ENCODE measurements at places on chromosomes 11 and 22. TPM values are rescaled to one million over a fixed set of nuclear protein-coding genes. Genes with fewer than 3 reads are reported as not detected.

Gene RCOR2
- 2.7 TPM for total RNA-seq

Gene PTPRJ
- total RNA-seq = 53.4 TPM

Gene MS4A14
- 2.5 TPM for total RNA-seq

Gene C11orf87
- not detected for total RNA-seq

Gene PANX2
- total RNA-seq = 0.95 TPM

Gene SNX15
- total RNA-seq = 39.4 TPM

Gene OR5P2
- not detected for total RNA-seq

Gene DENND6B
- total RNA-seq = 24.9 TPM

Gene CD151
- 442 TPM for total RNA-seq

Gene RANGAP1
- 85.6 TPM for total RNA-seq

Gene OR10D3
- total RNA-seq = not detected

Gene OR51B4
- total RNA-seq = 0.23 TPM

Gene MTFP1
- total RNA-seq = 20.0 TPM

Gene USH1C
- 176 TPM for total RNA-seq

Gene PKNOX2
- total RNA-seq = 5.1 TPM

Gene CHRNA10
- total RNA-seq = 1.8 TPM

Gene CEND1
- 0.49 TPM for total RNA-seq

Gene DDIAS
- 0.78 TPM for total RNA-seq

Gene ARL14EP
- 24.5 TPM for total RNA-seq

Gene TREH
- total RNA-seq = 23.0 TPM

Gene RIMBP3B
- 1.0 TPM for total RNA-seq

Gene OR4A47
- total RNA-seq = not detected

Gene OTOG
- total RNA-seq = 0.12 TPM

Gene LDHAL6A
- not detected for total RNA-seq

Gene SHANK3
- total RNA-seq = 21.8 TPM

Gene OR5A1
- total RNA-seq = not detected

Gene BTG4
- not detected for total RNA-seq

Gene NDUFC2
- total RNA-seq = 181 TPM

Gene GCAT
- total RNA-seq = 22.3 TPM

Gene PTPN5
- 0.43 TPM for total RNA-seq

Gene NCAM1
- 20.3 TPM for total RNA-seq

Gene KDM4E
- not detected for total RNA-seq

Gene CALCA
- total RNA-seq = not detected

Gene SYTL2
- 39.0 TPM for total RNA-seq

Gene IGSF22
- total RNA-seq = 4.9 TPM

Gene DCDC1
- 8.1 TPM for total RNA-seq

Gene SLC22A8
- not detected for total RNA-seq

Gene EMID1
- total RNA-seq = 7.0 TPM

Gene RAG2
- not detected for total RNA-seq

Gene APOBEC3B
- total RNA-seq = 1.8 TPM

Gene PACS1
- total RNA-seq = 68.0 TPM

Gene RFPL3
- not detected for total RNA-seq

Gene UCP3
- 2.0 TPM for total RNA-seq

Gene CHRM1
- total RNA-seq = 0.09 TPM

All from mucosa of gallbladder (tissue), 1 donor.